Fibroblast of skin of back (primary cell): ENCODE measurements at places on chromosomes 1 and 21.

GRCh38 chr1:45530632-45531135 lies 9.0 kb upstream of the PRDX1 start:
- DNase-seq, result no peak

DNA sequence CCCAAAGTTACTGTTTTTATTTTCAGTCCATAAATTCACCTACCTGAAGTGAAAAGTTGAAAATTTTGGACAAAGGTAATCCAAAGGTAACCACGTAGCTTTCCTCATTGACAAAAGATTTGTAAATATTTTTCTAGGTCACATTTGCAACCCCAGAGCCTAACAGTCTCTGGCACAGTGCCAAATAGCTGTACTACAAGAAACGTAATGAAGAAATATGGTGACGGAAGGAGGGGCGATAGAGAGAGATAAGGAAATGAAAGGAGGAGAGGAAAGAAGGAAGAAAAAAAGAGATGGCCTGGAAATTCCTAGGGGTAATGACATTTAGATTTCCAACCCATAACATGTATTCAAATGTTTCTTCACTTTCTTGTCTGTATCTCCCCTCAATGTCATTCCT lies 159.4 kb downstream of the BARHL2 start:
- no peak for DNase-seq

DNA sequence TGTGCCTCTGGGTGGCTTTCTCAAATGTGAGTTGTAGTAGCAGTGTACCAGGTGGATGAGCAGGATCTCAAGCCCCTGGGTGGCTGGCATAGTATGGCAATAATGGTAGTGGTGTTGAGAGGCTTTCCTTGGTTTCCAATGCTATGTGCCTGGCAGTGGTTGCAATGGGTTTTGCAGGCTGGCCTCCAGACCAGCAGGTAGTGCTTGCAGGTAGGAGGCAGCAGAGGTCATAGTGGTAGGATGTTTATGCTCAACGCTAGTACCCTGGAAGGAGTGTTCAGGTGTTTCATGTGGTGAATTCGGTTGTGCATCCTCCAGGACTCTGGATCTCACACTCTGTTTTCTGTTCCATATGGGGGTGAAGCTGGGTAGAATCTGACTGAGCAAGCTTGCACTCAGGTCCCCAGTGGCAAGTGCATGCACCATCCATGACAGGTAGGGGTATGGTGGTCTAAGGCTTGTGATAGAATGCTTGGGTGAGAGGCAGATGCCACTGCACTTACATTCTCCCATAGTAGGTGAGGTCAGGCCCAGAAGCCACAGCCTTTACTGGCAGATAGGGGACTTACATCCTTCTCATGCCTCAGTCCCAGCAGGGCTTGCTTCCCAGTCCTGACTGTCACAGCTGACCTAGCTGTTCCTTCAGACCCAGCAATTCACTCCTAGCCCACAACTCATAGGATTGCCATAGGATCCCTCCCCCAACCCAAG lies 410.5 kb upstream of the LRRC7 start:
- no peak for DNase-seq

- DNase-seq, result peak; percentile 64
Observed at GRCh38 chr21:41188486-41189149, 20.7 kb downstream of the BACE2 start.

- no peak for DNase-seq
Observed at GRCh38 chr21:27548486-27548885, 581.6 kb upstream of the ADAMTS5 start.

- no peak for DNase-seq
Observed at GRCh38 chr1:102463328-102463727, 466.6 kb upstream of the OLFM3 start.

GRCh38 chr1:175278734-175279116 lies 86.1 kb upstream of the KIAA0040 start:
- DNase-seq, result no peak

DNA sequence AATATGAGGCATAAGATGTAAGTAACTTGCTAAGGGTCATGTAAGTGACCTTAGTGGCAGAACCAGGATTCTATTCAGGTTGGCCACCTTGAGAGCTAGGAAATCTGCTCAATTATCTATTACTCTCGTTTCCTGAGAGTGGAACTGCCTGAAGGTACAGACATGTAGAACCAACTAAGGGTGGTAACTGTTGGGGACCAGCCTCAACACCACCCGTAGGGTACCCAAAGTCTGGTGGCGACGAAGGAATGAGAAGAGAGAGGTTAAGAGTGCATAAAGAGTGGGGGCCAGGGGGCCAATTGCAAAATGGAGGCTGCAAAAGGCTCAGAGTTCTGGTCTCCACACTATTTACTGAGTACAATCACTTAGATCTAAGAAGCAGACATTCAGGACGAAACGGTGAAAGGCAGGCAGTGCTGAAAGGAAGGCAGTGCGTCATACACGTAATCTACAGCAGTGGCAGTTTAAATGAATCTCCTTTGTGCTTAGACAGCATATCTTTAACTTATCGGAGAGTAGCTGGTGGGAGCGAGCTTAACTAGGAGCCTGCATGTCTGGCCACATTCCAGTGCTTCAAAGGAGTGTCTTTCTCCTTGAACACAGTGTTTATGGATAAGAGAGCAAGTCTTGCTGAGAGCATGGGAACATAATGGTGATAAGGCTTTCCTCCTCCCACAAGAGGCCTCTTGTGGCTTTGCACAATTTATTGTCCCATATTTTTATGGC lies 25.0 kb downstream of the SRSF4 start:
- DNase-seq, result no peak

- DNase-seq, result no peak
Observed at GRCh38 chr1:224433041-224433691, 1.4 kb downstream of the WDR26 start.

- DNase-seq, result peak; percentile 89
Observed at GRCh38 chr1:70779571-70779970, 268.0 kb downstream of the PTGER3 start.

DNA sequence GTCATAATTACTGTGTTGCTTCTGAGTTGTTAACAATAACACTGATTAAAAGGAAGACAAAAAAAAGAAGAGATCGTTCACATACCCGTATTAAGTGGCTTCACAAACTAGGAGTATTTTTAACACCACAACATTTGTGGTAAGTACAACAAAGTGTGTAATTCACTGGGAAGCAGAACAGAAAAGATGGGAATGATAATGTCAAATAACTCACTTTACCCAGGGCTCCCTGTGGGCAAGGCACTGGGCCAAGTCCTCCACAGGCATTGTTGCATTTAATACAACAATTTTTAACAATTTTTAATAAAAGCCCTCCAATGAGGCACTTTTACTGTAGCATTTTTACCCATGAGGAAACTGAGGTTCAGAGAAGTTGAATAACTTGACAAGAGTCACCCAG lies 385.0 kb upstream of the ST6GALNAC5 start:
- no peak for DNase-seq

DNA sequence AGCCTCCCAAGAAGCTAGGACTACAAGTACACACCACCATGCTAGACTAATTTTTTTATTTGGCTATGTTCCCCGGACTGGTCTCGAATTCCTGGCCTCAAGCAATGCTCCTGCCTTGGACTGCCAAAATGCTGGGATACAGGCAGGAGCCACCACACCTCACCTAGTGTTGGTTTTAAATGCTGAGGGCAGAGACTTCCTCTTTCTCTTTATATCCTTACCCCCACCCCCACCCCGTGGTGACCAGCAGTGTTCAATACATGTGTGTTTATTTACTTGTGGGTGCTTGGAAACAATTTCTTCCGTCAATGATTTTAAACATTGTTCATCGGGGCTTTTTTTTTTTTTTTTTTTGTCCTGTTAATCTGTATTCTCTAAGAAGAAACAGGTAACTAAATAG lies 158.9 kb downstream of the ZBTB18 start:
- no peak for DNase-seq

DNA sequence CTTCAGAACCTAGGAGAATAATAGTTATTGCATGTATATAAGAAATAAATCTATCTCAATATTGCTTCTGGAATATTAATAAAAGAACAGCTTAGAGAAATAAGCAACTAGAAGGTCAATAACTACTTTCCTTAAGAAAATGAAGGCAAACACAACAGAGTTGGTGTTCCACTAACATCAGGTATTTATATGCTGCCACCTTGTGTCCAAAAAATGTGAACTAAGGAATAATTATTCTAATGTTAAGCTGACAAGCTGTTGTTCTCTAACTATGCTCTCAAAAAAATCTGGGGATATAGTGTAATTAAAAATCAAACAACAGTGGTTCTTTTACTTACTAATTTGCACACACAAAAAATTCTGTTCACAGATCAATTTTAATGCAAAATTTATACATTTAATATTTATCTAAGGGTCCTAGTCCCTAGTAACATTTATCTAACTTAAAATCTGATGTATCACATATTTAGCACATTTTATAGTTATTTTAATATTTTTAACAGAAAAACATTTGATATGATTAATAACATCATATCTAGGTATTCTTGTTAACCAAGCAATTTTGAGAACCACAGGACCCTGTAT lies 39.6 kb downstream of the UCHL5 start:
- peak; percentile 48 for DNase-seq

- no peak for DNase-seq
Observed at GRCh38 chr21:26077521-26077920, 93.0 kb downstream of the APP start.

- no peak for DNase-seq
Observed at GRCh38 chr1:53285969-53286760, 41.7 kb downstream of the LRP8 start.

GRCh38 chr1:67130673-67131072 lies 4.1 kb downstream of the C1orf141 start:
- no peak for DNase-seq

DNA sequence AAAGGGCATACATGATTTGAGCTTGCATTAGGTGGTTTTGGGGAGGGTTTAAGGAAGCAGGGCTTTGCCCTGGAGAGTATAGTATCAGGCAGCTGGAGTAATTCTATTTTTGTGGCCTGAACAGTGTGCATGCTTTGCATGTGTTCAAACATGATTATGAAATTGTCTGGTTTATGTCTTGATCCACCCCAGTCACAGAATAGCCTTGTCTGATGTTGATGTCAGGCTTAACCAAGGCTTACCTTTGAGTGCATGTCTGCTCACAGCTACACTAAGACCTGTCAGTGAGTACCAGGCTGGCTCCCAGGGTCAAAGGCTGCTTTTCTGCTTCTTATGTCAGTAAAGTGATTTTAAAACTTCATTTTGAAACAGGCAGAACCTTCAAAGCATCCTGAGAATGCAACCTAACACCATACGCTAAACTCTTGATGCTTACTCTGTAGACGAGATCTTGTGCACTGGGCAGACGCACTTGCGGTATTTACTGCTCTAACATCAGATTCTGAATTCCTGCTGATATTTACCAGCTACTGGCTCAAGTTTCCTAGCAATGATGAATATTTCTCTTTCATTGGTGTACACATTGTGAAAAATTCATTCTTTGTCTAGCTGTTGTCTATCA lies 78.9 kb downstream of the MAP3K21 start:
- DNase-seq, result no peak

- DNase-seq, result no peak
Observed at GRCh38 chr1:29767088-29767685, 530.9 kb downstream of the PTPRU start.

DNA sequence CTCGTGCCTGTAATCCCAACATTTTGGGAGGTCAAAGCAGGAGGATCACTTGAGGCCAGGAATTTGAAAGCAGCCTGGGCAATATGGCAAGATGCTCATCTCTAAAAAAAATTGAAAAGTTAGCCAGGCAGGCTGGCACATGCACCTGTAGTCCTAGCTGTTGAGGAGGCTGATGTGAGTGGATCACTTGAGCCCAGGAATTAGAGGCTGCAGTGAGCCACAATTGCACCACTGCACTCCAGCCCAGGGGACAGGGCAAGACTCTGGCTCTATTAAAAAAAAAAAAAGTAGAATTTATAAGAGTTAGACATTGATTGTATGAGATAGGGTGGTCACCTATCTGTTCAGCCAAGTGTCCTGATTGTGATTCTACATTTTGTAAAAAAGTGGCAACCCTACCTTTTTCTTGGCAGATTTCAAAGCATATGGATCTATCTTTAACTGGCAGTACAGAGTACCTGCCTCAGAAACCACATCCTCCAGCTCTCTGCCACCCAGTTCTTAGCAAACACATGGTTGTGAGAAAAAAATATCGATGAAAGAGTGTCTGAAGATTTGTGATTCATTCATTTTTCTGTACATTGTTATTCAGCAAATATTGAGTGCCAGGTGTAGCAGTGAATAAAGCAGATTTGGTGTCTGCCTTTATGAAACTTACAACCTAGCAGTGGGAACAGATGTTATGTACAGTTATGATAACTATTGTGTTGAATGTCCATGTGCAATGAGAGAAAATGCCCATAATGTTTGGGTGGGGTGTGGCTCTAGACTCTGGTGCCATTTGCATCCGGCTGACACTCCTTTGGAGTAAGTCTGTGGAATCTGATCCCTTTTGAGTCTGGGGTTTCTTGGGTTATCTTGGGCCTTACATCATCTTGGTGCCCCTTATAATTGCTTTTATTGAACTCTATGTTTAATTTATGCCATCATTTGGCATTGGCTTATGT lies 82.5 kb downstream of the ST3GAL3 start:
- no peak for DNase-seq

DNA sequence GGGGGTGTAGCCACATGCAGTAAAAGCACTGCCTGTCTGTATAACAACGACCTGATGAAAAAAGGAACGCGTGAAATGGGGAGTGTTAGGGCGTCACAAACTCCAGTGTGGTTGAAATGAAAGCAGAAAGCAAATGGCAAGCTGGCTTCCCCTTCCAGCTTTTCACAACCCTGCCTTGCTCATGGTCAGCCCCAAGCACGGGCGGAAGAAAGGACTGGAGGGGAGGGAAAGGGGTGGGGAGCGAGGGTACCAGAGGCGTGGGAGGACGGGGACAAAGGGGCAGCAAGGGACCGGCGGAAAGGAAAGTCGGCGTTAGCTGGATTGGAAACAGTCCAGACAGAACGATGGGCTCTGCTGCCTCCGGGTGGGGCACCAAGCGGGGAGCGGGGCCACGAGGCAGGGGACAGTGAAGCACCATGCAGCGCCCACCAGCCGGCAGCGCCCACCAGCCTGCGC lies 9.6 kb downstream of the VPS26C start:
- peak; percentile 20 for DNase-seq

DNA sequence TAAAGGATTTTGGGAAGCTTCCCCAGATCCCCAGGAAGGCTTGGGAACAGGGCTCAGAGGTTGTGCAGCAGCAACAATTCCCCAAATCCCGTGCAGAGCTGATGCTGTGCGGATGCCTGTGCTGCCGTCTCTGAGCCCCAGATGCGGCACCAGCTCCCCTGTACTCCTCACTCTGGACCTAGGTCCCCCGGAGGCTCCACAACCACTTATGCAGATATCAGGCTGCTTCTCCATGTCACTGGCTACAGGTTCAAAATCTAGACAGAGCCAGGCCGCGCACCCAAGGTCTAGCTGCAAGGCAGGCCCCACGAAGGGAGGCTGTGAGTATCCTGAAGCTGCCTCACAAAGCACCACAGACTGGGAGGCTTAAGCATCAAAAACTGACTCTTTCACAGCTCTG lies 81.6 kb downstream of the PDE9A start:
- no peak for DNase-seq
